ENCODE measurements at places on chromosomes 2 and 18.

DNA sequence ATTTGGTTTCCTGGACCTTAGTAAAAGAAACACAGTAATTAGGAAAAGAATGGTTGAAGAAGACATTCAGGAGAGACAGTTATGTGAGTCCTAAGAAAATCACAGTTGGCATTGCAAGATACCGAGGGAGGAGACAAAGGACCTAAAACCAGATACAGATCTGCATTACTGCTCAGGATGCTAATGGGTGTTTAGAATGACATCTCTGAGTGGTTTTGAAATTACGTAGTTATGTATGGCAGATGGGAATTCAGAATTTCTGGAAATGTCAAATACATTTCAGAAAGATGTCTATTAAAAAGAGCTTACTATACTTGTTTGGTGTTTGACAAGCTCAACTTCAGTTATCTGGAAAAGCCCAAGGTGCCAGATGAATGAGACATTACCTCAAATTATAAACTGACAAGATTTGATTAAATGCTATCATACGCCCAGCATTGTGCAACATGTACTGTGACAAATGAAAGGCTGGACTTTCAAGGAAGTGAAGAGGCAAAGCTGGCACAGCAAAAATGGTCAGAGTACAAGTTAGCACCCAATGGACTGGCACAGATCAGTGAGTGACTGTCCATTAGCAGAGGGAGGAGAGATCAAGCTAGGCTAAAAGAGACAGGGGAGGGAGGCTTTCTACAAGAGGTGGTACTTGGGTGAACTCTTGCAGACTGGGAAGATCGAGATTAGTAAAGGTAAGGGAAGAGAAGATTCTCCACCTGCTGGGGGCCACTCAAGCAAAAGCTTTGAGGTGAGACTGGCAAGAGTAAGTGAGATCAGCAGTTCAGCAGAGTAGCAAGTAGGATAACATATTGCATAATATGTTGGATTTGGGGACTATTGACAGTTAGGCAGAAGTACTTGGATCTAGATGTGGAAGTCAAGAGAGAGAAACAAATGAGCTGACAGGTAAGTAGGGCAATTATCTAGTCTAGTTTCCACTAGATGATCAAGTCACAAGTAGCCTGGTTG, 168.9 kb downstream of the CYRIA start:
- no peak for DNase-seq

DNA sequence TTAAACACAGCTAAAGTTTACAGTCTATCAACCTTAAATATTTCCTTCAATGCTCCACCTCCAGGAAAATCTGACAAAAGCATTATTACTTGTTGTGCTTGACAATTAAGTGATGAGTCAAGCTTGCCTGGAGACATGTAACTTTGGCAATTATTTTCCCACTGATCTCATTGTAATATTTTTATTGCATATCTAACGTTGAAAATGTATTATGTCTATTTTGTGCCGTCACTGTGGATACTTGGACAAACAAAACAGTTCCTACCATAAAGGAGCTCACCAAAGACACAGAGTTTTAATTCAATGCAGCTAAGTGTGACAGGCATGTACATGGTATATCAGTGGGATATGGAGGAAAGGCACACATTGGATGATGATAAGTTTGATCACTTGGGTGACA, 24.7 kb downstream of the RNF103 start:
- no peak for DNase-seq

DNA sequence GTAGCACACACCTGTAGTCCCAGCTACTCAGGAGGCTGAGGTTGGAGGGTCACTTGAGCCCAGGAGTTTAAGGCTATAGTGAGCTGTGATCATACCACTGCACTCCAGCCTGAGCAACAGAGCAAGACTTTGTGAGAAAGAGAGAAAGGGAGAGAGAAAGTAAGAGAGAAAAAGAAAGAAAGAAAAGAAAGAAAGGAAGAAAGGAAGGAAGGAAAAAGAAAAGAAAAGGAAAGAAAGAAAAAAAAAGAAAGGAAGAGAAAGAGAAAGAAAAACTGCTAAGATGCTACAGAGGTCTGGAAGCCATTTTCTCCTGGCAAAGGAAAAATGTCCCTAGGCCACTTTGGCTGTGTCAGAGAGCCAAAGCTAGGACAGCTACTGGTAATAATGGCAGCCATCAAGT, 30.6 kb downstream of the DRC1 start:
- DNase-seq: no peak

DNA sequence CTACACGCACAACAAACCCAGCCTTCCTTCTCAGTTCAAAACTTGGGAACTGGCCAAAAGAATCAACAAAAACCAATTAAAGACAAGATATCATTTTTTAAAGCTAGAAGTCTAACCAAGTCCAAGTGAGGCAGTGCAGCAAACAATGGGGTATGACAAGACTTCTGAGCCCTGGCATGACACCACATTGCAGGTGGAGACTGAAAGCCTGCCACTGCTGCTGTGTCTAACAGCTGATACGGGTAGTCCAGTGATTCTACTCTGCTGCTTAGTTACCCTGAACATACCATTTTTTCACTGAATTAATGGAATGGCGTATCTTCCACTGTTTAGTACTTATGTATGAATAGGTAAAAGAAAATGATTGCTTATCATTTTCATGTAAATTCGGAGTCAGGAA, 47.4 kb upstream of the KIDINS220 start:
- DNase-seq: no peak

GRCh38 chr2:201447086-201447485, 4.2 kb downstream of the TRAK2 start:
- DNase-seq: no peak

GRCh38 chr2:119753041-119753929, 6.4 kb upstream of the PTPN4 start:
- DNase-seq: no peak

DNA sequence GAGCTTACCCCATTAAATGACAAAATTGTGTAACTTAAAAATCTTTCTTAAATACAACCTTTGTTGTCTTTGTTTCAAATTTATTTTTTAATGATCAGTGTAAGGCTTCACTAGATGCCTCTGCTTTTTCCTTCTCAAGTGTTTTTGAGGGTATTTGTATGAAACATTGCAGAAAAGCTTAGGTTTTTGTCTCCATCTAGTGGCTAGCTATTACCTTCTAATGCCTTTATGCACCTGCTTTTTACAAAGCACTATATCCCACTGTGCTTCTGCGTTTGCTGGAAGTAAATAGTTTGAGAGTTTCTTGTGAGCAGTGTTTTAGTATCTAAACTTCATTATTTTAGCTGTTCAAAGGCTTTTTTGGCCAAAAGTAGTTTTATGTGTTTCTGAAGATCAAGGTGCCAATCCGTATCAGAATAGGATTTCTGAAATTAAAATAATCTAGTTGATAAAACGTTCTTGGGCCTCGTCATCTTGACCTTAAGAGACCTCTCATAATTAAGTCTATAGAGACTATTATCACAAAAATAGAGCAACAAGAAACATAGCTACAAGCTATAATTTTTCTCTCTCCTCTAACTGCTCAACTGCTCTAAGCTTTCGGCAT, 47.0 kb downstream of the IWS1 start:
- DNase-seq: no peak

DNA sequence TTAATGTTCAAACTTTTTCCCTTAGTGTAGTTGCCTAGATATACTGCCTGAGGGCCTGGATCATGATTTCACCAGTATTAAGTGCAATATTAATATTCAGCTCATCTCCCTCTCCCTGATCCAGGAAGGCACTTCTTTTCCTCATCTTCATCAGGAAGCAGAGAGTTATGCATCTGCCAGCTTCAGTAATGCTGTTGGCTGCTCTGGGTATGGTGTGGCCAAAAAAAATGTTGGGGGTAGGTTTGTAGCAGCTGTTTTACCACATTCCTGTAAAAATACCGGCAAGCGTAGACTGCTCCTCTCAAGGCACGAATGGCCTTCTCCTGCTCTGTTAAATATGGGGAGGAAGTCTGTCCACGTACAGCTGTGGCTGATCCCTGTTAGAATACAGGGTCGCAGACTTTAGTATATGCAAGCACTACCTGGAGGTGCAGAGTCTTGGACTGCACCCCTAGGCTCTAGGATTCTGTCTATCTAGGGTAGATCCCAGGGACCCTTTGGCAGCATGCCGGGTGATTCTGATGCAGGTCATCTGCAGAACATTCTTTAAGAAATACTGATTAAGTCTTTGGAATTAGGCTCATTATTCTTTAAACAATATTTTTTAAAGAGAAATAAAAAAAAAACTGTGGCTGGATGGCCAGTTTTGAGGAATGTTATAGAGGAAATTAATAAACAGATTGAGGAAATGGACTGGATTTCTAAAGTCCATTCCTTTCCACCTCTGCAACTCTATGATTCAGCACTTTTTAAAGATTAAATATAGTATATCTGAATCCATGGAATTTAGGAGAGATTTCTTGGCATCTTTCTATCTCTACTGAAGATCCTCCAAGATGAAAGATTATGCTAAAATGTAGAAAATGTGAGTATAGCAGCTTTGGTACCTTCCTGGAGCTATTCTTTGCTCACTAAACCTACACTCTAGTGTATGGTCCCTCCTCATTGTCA, 21.0 kb upstream of the GLS start:
- DNase-seq: no peak

DNA sequence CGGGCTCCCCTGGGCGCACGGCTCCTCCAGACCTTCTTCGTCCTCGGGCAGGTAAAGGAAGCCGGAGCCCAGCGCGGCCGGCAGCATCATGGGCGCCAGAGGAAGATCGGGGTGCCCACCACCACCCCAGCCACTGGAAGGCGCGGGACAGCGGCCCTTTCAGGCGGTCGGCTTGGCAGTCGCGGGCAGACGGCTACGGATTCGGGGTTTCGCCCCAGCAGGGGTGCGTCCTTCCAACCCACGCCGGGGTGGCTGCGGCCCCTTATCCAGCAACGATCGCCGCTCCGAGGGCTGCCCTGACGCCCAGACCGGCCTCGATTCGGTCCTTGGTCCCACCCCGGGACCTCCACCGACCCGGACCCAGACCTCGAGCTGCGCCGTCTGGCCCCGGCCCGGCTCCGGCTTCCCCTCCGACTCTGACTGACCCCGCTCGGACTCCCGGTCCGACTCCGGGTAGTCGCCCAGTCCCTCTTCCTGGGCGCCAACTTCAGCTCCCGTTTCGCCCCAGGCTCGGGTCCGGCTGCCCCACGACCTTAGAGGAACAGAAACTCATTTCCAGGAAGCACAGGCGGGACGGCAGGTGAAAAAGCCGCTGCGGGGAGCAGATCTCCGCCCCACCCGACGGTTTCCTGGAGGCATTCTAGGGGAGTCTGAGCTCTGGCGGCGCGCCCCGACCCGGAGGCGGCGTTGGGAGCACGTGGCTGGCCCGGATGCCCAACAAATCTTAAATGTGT, 30.2 kb upstream of the SSB start:
- no peak for DNase-seq

- DNase-seq: no peak
Measured at GRCh38 chr18:30917651-30918050, 124.9 kb downstream of the DSC3 start.

DNA sequence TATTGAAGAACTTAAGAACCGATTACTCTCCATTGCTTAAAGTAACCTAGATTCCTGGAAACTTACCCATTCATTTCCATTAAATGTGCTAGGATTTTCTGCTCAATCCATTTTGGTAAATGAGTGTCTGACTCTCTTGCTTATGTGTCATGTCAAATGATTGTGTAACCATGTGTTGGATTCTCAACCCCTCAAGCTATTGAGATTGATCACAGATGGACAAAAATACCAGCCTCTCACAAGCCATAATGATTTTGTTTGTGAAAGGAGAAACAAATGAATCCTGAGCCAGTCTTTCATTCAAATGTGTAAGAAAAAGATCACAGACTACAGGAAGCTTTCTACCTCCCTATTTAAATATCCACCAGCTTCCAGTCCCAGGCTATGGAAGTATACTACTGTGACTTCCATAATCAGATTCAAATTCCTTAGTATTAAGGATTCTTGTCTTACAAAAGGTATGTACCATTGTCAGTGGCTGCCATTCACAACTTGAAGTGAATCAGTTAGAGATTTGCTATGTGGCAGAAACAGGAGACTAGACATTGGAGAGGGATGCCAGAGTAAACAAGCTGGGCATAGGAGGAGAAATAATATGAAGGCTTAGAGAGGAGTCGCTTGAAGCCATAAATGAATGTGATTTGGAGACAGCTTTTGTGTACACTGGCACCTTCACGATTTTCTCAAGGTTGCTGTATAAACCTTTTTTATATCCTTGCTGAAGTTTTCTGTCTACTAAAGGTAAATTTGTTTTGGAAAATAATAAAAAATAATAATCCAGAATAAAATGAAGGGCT, 498.5 kb upstream of the SETBP1 start:
- no peak for DNase-seq

DNA sequence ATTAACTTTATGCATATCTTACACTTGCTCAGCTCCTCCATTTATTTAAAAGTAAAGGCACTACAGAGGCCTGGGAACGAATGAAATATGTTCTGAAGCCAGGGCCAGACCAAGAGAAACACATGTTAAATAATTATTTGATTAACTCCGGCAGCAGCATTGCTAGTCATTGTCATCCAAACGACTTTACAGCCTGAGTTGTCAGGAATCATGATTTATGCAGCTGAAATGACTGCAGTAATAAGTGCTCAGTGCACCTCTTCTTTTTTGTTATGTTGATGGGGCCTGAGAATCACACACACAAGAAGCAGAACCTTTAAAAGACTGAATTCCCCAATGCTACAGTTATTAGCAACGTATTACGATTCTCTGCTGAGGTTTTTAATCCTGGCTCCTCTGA, 58.9 kb downstream of the EPHA4 start:
- no peak for DNase-seq

DNA sequence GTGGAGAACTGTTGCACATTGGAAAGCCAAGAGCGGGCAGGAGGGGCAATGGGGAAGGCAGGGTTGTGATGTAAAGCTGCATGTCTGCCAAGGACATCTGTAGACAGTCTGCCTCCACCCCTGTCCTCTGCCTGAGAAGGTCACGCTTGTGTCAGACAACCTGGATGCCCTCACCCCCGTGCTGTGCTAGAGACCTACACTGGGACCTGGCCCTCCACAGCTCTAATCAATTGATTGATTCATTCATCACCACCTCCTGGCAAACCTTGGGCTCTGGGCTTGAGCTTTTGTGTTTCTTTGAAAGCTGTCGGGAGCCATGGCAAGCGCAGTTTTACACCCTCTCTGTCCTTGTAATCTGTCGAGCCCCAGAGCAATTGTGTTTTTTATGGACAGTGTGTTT, 41.1 kb downstream of the MARCO start:
- DNase-seq: no peak

- no peak for DNase-seq
Measured at GRCh38 chr2:173090973-173091660, 15.5 kb downstream of the MAP3K20 start.

DNA sequence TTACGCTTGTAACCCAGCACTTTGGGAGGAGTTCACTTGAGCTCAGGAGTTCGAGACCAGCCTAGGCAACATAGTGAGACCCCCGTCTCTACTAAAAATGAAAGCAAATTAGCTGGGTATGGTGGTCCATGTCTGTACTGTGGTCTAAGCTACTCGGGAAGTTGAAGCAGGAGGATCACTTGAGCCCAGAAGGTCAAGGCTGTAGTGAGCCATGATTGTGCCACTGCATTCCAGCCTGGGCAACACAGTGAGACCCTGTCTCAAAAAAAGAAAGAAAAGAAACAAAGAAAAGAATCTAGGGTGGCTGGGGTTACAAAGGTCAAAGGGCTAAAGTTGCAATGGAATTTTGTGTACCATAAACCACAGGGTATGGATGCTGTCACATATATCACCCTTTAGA, 41.3 kb downstream of the KIF3C start:
- DNase-seq: no peak
